ENCODE measurements at places on chromosomes 7 and 10.

DNA sequence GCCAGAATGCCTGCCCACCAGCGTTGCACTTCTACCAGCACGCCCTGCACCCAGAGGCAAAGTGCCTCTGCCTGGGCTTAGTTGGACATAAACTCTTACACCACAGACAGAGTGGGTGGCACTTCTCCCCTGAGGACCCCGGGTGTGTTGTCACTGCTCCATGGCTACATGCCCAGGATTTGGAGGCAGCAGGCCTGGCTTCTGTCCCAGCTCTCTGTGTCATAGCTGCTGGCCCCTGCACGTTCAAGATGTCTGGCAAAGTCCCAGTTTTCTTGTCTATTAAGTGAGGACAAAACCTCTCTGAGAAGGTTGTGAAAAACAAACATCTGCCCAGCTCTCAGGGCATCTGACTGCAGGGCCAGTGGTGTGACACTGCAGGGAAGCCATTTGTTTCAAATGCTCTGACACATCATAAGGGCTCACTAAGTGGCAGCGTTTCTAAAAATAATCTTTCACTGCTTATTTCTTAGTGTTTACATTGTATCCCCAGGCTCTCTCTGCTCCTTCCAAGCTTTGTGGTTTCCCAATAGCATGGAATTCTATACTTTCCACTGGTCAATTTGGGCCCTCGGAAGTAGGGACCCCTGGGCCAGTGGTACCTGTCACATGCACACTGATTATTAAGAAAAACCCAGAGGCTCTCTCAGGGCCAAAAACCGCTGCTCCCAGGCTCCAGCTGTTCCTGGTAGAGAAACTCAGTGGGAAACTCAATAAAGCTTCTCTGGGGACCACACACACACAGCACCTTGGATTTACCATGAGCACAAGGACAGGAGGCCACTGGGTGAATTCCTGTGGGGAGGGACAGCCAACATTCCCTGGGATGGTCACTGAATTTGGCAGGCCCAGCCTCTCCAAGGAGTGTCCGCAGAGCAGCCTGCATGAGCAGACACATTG, 86.2 kb upstream of the ANLN start:
- DNase-seq: no peak

- no peak for DNase-seq
Observed at GRCh38 chr7:115475761-115476385, 554.0 kb downstream of the MDFIC start.

GRCh38 chr7:916291-916941, 38.1 kb downstream of the ADAP1 start:
- no peak for DNase-seq

DNA sequence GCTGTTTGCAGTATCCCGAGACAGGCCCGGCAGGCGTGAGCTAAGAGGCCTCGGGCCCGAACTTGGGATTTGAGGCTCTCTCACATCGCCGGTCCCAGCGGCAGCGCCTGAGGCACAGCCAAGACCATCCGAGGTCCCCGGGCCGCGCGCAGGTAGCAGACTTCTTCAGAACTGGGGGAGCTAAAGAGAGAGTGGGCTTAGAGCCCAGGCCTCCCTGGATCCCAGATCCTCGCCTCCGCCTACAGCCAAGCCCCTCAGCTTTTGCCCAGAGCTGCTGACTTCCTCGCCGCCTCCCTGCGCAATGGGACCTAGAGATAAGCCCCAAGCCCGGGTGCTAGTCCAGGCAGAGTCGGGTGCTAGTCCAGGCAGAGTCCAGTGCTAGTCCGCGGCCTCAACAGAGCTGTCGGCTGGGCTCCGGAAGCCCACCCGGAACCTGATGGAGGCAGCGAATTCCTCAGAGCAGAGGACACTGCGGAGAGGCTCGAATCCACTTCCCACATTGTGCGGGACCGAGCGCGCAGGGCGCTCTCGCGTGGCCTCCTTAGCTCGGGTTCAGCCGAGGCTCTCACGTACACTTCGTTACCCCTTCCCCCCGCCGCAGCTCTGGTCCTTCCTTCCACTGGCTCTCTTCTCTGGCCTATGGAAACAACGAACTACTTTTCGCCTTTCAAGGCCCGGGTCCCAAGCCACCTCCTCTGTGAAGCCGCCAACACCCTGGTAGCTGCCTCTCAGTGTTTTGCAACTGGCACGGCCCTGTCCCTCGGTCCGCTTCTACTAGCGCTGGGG, 5.8 kb downstream of the LBX1 start:
- no peak for DNase-seq

DNA sequence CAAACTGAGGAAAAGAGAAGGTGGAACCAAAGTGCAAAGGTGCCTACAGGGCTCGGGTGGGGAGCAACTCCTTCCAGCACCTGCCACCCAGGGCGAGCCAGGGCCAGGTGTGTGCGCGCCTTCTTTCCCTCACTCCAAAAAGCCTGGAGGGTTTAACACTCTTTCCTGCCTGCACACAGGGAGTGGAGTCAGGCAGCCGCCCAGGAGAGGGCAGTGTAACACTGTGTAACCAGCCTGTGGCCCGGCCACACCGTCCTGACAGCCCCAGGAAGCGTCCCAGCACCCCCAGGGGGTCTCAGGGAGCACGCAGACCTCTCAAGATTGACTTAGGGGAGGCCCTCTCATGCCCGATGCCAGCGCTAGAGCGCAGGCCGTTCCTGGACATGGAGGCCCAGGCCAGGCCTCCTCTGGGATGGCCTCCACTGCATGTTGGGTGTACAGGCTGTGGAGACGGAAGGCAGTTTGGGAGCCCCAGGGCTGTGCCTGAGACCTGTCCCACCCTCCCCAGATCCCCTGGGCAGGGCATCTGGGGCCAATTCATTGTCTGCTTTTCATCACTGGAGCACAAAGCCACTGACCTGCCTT, 13.4 kb downstream of the BRI3 start:
- DNase-seq: no peak

DNA sequence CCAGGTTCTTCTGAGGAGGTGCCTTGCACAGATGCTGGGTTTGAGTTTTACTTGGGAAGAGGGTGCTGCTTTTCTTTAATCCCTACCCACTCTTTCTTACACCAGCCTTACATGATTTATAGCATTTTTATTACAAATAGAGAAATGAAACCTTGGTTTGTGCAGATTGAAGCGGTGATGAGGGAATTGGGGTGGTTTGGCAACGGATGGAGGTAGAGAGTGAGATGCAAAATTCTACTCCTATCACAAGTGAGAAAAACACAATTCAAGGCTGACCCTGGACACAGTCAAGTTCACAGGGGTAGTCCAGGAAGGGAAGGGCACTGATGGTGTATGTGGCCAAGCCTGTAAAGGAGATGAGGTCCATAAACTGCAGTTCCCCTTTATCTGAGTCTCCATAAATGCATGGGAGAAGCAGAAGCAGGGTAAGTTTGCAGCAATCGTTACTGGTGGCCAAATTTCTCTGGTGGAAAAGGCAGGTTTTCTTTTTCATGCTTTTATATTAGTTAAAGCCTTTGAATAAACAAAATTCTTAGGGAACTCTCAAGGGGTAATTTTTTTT, 214.3 kb downstream of the JAZF1 start:
- DNase-seq: no peak

- no peak for DNase-seq
Observed at GRCh38 chr7:51246258-51247245, 70.1 kb downstream of the COBL start.

DNA sequence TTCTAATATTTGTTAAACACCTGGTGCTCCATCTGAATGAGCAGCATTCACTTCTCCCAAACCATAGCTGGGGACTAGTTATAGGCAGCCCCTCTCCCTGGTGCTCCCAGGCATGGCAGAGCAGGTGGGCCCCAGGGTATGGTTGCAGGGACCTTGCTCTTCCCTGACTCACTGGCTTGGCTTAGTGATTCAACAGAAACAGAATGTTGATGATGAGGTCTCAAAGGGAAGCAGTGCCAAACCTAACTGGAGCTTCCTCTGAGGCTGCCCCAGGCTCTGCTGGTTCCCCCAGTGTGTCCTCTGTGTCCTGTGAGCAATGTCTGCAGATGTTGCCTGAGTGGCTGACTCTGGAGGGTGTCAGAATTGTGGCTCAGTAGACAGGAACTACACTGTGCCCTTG, 3.7 kb downstream of the GPR26 start:
- no peak for DNase-seq

DNA sequence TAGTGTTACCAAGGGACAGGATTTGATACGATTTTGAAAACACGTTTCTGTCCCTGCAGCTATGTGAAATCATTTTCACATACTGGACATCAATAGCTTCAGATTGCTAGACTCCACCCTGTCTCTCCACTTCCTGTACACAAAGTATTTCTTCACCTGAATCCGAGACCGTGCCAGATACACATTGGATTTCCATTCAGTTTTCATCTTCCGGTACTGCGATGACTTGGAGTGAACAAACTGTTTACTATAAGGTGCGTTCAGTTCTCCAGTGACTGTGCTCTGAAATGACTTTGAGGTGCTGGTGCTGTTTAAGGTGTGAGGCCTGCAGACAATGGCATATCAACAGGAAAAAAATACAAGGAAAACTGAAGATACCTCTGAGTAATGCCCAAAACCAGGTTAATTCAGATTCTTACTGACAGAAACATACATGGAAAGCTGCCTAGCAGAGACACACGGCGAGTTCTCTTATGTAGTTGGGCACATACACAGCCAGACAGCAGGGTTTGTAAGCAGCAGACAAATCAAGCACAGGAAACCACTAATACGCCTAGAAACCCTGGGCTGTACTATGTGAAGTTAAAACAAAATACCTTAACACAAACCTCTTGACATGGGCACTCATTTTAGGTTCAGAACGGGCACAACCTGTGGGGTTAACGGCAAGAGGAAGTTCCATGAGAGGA, 119.2 kb downstream of the GALNT11 start:
- no peak for DNase-seq

DNA sequence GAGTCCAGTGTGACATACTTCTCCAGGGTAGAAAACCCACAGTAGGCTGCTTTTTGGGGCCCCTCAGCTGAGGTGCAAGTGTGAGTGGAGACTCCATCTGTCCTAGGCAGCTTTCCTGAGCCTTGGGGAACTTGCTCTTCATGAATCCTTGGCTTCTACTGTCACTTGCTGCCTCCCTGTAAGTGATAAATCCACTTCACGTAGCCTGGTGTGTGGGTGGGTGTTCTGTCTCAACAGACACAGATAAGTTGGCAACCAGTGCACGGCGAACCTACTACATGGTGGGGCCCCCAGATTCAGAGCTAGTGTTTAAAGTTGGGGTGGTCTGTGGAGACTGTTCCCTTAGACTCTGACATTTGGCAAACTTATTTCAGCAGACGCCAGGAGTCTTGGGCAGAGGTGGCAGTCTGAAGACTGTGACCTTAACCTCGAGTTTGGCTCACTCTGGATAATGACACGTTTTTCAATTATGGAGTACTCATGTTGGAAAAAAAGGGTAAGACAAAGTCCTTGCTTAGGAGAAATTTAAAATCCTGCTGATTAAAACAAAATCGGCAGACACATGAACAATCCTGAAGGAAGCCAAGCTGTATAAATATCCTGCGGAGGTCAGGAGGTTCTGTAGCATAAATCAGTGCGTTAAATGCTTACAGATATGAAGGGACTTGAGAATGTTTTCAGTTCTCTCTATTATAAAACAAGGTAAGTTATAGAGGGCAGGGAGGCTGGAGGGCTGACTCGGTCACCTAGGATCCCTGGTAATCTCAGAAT, 376.9 kb downstream of the PHTF2 start:
- peak; percentile 24 for DNase-seq
